Endothelial cell of umbilical vein (primary cell): ENCODE measurements at places on chromosomes 7 and 10. TPM values are rescaled to one million over a fixed set of nuclear protein-coding genes. Genes with fewer than 3 reads are reported as not detected.
A peak's percentile ranks its signal among the peaks of the same experiment; 100 is the strongest.

DNA sequence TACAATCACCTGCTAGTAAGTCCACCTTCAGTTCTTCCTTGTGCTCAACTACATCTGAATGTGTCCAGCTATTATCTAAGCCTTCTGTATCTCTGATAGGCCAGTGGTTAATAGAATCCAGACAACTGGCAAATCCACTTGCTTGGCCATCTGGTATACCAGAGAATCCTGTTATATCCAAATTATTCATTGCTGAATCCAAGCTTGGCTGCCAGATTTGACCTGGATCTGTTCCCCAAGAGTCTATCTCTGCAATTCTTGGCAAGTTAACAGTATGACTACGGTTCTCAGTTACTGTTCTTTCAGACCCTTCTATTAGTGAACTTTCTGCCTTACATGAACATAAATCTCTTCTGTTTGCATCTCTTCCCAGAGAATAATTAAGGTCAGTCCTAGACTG is 154.6 kb upstream of the TARP start:
- no peak for DNase-seq

DNA sequence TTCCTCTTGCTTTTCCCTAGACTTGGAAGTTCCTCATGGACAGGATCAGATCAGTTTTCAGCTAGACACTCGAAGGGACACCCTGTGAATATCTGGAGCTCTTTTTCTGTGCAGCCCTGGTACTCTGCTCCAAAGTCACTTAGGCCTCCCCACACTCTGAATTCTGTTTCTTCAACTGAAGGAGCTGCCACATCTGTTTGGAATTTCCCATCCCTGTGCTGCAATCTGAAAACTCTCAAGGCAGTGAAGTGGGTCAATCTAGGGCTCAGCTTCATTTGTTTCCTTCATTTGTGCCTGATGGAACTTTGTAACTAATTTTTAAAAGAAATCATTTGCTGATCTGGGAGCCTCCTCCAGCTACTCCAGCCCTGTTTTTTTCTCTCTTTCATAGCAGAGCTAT is 9.6 kb downstream of the EPC1 start:
- no peak for DNase-seq

- no peak for DNase-seq
These were observed 1080.6 kb upstream of the LRRN3 start for GRCh38 chr7:110010359-110010758.

The NUPR2 gene
- not detected in 2 replicates for polyA plus RNA-seq

- DNase-seq: peak; percentile 59
These were observed 34.9 kb downstream of the TAX1BP1 start for GRCh38 chr7:27774717-27775328.

The STEAP4 gene
- not detected in 2 replicates for polyA plus RNA-seq

DNA sequence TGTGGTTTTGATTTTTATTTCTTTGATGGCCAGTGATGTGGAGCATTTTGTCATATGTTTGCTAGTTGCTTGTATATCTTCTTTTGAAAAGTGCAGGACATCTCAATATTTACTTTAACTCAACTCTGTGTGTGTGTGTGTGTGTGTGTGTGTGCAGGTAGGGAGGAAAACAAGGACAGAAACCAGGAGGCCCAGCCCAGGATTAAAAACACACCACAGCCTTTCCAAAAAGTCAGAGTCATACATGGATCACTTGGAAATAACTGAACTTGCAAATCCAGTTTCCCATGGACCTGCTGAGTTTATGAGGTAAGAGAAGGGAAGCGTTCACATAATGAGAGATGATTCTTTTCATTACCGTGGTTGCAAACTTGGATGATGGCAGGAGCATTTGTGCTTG is 189.9 kb upstream of the LYZL1 start:
- no peak for DNase-seq
